ENCODE measurements at places on chromosomes 16 and 17. TPM values are rescaled to one million over a fixed set of nuclear protein-coding genes. Genes with fewer than 3 reads are reported as not detected.

Gene ZMYND15
- 0.93 TPM for total RNA-seq

Gene PPY
- not detected for total RNA-seq

DNA sequence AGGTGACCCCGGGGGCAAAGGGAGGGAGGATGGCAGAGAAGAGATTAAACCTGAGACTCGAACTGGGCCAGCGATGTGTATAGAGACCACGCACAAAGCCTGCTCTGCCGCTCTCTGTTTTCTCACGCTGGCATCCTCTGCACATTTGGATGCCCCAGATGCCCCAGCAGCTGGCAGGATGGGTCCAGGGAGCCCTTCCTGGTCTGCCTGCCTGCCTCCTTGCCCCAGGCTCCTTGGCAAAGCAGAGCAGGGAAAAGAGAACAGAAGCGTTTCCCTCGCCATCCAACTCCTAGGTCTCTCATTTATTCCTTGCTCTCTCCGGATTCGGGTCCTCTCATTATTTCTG is 5.2 kb upstream of the PIPOX start:
- DNase-seq = no peak

DNA sequence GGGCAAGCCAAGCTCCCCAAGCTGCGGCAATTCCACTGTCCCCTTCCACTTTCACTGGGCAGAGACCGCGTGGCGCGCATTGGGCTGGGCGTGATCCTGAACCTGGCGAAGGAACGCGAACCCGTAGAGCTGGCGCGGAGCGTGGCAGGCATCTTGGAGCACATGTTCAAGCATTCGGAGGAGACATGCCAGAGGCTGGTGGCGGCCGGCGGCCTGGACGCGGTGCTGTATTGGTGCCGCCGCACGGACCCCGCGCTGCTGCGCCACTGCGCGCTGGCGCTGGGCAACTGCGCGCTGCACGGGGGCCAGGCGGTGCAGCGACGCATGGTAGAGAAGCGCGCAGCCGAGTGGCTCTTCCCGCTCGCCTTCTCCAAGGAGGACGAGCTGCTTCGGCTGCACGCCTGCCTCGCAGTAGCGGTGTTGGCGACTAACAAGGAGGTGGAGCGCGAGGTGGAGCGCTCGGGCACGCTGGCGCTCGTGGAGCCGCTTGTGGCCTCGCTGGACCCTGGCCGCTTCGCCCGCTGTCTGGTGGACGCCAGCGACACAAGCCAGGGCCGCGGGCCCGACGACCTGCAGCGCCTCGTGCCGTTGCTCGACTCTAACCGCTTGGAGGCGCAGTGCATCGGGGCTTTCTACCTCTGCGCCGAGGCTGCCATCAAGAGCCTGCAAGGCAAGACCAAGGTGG is 9.8 kb downstream of the SARM1 start:
- peak; percentile 37 for DNase-seq

Measured in natural killer cell (primary cell).